ENCODE measurements at places on chromosomes 16 and 17.

DNA sequence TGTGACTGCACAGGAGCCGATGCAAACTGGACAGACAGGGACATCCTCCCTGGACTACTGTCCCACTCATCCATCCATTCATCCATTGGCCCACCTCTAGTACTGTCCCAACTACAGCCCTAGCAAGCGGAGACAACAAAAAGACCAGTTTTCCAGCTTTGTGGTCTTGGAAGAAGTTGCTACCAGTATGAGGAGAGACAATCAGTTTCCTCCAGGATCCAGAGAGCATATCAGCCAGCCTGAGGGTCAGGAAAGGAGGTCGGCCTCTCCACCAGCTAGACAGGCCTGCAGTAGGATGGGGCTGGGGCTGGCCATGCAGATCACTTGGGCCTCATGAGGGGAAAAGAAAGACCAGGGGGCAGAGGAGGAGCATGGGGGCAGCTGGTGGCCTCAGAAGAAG, 16.8 kb downstream of the KRT33A start:
- DNase-seq, result no peak

DNA sequence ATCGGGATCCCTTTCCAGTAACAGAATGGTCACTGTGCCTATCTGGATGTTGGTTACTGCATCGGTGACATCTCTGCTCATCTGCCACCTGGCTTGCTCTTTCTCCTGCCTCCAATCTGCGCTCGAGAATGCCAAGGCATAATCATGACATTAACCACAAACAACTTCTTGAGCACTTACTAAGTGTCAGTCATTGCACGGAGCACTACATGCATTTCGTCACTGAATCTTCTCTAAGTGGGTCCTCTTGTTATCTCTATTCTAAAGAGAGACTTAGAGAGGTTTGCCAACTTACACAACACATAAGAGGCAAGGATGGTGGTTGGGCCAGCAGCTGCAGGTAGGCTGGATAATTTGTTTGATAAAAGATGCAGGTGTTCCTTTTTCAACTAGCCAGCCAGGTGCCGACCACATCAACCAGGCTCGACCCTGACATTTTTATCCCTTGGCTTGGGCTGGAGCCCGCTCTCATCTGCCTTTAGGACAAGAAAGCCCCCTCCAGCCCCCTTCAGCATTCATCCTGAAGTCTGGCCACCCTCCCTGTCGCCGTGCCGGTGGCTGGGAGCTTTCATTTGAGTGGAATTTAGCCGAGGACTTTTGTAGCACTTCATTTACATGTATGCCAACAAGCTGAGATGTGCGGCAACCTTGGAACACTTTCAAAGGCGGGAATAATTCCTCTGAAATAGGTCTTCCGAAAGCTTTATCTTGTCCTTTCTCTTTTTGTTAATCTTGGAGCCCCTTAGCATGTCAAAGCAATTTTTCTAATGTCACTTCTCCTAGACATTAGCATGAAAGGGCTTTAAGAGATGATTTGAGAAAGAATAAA, 89.3 kb upstream of the NKD1 start:
- DNase-seq, result no peak

GRCh38 chr17:62628831-62629555, 1.5 kb downstream of the MRC2 start:
- no peak for DNase-seq

DNA sequence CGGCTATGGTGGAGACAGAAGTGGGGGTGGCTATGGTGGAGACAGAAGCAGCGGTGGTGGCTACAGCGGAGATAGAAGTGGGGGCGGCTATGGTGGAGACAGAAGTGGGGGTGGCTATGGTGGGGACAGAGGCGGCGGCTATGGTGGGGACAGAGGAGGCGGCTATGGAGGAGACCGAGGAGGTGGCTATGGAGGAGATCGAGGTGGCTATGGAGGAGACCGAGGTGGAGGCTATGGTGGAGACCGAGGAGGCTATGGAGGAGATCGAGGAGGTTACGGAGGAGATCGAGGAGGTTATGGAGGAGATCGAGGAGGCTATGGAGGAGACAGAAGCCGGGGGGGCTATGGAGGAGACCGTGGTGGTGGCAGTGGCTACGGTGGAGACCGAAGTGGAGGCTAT, 24.1 kb downstream of the HEATR9 start:
- no peak for DNase-seq

- DNase-seq, result no peak
These were observed 267.1 kb downstream of the UTP18 start for GRCh38 chr17:51527225-51527982.

DNA sequence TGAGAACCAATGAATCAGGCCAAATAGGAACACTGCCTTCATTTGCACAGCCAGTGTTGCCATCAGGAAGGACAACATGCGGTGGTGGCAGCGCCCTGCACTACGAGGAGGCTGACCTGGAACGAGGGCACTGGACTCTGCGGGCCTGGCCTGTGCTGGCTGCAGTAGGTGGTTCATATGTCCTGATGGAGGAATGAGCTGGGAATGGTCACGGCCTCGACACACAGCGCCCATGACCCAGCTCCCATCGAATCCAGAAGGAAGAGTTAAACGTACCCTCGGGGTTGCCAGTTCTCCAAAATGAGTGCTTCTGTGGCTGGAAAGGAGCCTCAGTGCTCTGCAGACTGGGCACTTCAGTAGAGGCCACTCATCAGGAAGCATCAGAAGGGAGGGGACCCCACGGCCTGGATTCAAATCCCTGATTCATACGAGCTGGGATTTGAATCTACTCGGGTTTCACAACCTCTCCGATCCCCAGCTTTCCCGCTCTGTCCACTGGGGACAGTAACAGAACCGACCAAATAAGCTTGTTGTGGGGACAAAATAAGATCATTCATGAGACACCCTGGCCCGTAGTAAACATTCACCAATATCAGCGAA, 85.5 kb downstream of the ZDHHC7 start:
- DNase-seq, result no peak

GRCh38 chr16:66547101-66547989, 2.6 kb downstream of the TK2 start:
- no peak for DNase-seq

DNA sequence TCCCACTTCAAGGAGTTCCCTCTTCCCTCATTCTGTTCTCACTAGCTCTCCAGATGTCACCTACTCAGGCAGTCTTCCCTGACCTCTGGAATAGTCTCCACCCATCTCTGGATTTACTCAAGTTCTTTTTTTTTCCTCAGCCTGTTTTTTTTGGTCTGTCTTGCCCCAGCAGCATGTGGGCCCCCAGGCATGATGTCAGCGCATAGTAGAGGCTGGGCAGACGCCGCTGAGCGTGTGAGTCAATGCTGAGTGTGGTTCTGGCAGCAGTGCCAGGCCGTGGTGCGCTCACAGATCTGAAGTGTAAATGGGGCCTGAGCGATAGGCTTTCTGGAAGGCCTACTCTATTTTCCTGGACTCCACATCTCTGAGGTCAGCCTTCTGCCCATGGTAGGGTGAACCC, 2.7 kb upstream of the KCNJ18 start:
- DNase-seq, result no peak

DNA sequence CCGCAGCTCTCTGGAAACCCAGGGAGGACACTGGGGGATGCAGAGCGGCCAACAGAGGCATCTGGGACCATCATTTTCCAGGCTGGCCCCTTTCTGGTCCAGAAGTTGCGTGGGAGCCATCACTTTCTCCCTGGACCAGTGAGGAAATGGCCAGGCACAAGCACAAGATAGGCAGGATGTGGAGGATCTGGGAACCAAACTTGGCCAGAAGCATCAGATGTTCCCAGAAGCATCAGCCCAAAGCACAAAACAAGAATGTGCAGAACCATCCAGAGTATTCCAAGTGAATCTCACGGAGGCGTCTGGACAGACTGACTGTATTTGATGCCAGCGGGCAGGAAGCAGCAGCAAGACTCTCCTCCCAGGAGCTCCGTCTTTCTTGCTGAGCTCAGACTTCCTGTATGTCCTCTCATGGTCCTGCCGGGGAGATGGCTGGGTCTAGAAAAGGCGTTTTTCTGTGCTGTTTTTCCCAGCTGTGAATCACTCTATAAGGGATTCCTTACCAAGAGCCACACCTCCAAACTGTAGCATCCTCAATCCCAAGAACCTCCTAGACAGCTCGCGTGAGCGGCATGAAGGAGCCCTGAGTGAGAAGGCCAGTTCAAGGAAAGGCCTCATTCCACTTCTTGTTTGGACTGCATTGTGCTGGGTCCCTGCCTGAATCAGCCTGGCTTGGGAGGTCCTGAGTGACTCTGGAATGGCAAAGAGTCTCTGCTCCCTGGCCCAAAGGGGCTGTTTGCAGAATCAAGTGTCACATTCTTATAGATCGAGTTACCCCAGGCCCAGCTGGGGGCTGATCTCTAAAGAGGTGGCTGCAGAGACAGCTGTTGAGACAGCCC, 49.5 kb upstream of the MTSS2 start:
- no peak for DNase-seq

- DNase-seq, result no peak
These were observed 797 bp downstream of the PRCD start for GRCh38 chr17:76540381-76541300.

DNA sequence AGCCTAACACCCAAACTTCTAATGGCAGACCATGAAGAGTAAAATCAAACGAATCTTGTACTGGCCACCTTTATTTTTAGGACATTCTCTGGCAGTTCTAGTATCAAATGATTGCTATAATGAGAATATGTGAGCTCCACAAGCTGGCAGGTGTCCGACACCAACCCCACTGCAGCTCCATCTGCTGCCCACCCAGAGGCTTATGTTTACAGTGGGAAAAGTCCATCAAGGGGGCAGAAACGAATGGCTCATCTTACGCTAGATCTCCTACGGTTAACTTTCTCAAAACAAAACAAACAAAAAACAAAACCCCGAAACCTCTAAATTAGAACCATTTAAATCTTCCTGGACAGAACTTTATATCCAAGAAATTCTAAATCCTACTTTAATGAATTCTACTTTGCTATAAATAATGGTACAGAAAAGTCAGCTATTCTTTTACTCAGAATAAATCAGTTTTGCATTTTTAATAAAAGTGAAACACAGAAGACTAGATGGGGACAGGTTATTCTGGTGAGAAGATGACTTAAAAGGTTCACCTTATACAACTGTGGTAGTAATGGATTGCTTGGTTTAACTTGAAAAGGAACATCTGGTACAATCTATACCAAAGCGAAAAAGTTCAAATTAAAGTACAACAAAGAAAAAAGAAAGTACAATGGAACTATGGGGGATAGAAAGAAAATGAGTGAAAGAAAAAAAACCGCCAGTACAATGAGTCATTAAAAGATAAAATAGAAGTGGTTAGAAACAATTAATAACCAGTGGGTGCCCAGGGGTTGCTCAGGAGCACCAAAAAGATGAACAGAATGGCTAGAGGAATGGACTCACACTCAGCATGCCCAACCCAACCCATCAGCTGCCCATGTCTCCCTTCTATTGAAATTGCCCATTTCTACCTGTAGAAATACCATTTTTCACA, 40.2 kb downstream of the GRB2 start:
- no peak for DNase-seq

- no peak for DNase-seq
These were observed 8.4 kb upstream of the CRYBA1 start for GRCh38 chr17:29238133-29238850.

DNA sequence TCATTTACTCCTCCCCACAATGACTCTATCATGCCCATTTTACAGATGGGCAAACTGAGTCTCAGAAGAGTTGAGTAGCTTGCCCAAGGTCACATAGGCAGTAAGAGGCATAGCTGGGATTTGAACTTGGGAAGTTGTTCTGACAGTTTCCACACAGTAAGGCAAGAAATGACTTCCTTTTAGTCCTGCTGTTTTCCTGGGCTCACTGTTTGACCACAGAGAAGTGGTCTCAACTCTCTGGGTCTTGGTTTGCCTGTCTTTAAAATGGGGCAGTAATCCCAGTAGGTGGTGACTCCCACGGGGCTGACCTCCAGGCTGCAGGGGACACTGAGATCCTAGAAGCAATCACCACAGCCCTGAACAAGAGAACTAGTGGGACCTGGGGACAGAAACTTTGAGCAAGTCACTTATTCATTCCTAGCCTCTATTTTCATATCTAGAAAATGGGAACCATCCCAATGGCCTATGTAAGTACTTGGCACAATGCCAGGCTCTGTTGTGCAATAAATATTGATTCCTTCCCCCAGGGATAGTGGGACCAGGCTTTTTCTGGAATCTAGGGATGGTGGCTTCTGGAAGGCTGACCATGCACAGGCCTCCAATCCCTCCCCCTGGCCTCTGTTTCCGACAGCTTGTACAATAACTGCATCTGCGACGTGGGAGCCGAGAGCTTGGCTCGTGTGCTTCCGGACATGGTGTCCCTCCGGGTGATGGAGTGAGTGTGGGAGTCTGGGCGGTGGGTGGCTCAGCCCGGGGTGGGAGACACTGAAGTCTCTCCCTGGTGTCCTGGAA, 20.5 kb downstream of the DEXI start:
- no peak for DNase-seq

GRCh38 chr17:41909088-41909487, 9.7 kb downstream of the ACLY start:
- DNase-seq, result no peak

- DNase-seq, result no peak
These were observed 27.3 kb downstream of the RNF213 start for GRCh38 chr17:80287806-80288567.

- DNase-seq, result no peak
These were observed 13.3 kb upstream of the MARCHF10 start for GRCh38 chr17:62821189-62822079.

DNA sequence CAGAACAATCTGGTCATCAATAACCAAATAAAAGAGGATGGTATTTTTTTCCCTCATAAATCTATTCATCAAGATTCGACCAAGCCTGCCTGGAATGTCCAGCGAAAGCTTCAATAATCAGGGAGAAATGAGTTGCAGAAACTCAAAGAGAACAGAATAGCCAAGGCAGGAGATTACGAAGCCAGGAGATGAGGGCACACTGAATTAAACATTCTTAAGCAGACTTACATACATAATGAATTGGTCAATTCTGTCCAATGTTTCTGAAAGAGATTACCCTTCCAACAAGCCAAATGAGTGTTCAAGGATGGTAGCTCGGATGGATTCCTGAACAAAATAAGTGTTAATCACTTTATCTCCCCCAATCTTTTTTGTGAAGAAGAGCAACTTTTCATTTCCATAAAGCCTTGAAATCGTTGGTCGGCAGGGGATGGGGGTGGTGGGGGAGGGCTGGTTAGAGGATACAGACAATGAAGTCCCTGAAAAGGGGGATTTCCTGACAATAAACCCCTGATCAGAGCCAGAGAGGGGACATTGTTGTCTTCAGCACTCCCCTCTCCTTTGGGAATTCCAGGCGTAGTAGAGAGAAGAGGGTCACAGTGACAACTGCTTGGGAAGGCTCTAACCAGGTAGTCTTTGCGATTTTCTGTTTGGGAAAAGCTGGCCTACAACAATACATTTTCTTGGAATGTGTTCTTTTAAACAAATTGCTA, 20.7 kb downstream of the TOX3 start:
- DNase-seq, result no peak

GRCh38 chr17:54814371-54814770, 86.3 kb upstream of the TOM1L1 start:
- DNase-seq, result no peak
